Motor neuron (in vitro differentiated cells): ENCODE measurements at places on chromosomes 6 and 20.

- ATAC-seq, result no peak
Measured at GRCh38 chr6:157570752-157571151, 189.8 kb downstream of the ZDHHC14 start.

DNA sequence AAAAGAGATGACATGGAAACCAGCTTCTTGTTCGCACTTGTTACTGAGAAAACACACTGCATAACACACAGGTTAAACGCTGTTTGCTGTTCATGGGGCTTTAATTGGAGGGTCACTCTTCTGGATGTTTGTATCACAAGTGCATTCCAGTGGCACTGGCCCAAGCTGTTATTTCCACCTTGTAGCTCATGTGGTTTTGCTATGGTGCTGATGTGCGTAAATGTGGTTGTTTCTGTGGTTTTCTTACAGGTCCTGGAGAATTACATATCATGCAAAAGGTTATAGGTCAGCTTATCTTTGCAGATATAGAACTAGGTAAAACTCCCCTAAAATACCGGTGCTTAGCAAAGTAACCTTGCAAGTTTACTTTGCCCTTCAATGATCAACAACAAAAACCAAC, 89.3 kb upstream of the AHI1 start:
- ATAC-seq, result no peak

DNA sequence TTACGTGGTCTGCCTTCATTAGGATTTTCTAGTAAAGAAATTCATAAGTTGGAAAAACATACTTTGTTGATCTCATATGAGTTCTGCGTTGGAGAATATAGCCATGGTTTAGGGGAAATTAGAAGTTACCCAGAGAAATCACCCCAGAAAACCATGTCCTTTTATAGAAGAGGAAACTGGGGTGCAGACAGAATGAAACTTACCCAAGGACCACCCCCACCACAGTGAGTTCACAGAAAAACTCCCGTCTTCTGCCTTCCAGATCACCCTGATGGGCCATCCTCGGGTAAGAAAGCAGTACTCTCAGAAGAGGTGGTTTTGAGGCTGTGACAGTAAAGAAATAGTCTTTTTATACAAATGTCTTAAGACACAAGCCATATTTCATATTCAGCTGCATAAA, 25.1 kb upstream of the MAFB start:
- no peak for ATAC-seq

DNA sequence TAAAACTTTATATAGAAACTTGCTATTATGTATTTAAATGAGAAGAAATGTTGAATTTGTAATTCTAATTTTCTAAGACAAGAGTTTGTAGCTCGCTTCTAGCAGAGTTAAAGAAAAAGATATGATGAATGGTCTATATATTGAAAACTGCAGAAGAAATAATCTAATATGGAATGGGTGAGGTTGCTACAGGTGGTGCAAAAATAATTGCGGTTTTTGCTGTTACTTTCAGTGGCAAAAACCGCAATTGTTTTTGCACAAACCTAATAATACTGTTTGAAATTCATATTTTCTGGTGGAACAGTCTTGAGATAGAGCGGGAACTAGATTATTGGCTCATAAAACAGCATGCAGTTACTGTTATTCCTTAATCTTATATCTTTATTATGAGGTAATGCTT, 23.9 kb downstream of the EYA4 start:
- no peak for ATAC-seq

DNA sequence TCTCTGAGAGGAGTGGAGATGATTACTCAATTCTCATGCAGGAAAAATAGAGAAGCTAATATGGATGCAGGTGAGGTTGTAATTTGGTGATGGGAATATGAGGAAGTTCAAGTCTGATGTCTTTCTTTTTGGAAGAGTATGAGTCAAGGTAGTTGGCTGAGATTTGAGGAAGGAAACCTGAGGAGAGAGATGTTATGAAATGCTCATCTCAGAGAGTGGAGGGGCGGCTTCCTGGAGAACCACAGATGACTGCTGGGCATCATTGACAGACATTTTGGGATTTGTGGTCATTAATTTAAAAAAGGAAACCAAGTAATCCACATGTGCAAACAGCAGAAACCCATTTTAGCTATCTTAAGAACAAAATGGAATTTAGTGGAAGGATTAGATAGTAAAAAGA, 72.5 kb upstream of the UST start:
- ATAC-seq, result no peak

DNA sequence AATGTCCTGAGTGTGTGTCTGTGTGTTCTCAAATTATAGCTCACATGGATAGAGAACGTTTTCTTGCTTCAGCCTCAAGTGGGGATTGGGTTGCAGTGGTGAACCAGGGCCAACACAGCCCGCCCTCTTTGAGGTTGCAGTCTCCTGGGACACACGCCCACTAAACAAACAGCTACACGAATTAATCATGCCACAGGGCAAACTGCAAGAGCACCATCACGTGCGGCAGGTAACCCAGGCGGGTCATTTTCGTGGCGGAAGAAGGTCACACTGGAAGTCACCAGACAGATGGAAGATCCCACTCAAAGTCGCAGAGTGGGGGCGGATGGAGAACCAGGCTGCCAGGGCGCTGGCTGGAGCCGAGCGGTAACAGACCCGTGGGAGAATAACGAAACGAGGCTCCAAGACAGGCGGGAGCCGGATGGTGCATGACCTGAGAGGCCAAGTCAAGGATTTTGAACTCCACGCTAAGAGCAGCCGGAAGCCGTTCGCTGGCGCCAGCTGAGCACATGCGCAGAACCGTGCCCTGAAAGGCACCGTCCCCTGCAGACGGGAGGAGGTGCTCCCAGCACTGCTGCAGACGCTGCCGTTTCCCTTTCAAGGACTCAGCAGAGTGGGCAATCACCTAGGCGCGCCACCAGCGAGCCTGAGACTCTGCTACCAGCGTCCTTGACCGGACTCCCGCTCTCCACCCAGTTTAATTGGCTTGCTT, 10.7 kb downstream of the DLL1 start:
- ATAC-seq, result peak; percentile 29

DNA sequence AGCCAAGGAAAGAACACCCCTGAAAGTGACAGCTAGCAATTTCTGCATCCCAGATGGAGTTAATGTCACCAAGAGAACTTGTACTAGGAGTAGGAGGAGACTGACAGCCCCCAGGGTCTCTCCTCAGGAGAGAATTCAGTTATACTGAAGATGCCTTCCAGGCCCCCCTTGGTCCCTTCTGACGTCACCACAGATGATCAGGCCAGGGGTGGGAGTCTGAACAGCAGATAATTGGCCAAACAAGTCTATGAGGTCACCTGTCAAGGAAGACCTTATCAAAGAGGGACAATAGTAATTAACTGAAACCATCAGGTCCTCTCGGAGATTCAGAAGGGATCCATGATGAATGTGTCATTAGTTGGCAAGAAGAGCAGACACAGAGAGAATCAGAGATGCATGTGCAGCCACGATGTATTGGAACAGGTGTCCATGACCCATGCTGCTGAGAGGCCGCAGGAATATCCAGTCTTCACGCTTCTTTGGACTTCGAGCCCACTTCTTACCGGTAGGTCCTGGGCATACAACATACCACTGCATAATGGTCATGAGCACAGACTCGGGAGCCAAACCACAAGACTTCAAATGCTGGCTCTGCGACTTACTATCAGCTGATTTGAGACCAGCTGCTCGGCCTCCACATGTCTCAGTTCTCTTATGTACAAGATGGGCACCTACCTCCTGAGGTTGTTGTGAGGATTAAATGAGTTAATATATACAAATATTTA, 10.2 kb downstream of the TRIM10 start:
- no peak for ATAC-seq

DNA sequence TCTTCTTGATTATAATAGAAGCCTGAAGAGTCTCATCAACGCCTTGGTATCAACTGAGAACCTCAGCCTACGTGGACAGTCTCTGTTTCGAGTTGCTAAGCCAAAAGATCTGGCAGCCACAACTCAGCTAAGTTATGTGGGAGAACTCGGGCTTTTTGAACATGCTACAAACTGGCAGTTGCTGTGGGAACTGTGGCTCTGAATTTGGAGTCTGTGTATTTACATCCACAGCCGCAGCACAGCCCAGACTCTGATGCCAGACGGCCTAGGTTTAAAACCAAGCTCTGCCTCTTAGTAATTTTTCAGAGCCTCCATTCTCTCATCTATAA, 35.8 kb downstream of the RIPOR2 start:
- ATAC-seq, result peak; percentile 48

- no peak for ATAC-seq
Measured at GRCh38 chr6:157724138-157724820, 98.8 kb upstream of the SNX9 start.

DNA sequence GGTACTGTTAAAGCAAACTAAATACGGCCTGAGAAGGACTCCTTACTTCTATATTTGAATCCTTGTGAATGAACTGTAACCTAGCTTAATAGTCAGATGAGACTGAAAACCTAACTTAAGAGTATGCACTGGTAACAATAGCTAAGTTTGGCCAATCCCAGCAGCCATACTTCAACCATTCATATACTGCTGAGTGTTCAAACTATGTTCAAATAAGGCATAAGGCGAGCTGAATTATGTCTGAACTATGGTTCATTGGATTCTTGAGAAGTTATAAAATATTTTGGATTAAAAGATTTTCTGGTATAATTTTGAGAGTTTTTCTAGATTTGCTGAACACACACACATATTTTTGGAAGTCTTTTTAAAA, 2.2 kb downstream of the SMPDL3A start:
- no peak for ATAC-seq

GRCh38 chr6:72724545-72724944, 102.7 kb downstream of the KCNQ5 start:
- ATAC-seq, result no peak

GRCh38 chr6:150353445-150353844, 15.4 kb upstream of the IYD start:
- ATAC-seq, result no peak

DNA sequence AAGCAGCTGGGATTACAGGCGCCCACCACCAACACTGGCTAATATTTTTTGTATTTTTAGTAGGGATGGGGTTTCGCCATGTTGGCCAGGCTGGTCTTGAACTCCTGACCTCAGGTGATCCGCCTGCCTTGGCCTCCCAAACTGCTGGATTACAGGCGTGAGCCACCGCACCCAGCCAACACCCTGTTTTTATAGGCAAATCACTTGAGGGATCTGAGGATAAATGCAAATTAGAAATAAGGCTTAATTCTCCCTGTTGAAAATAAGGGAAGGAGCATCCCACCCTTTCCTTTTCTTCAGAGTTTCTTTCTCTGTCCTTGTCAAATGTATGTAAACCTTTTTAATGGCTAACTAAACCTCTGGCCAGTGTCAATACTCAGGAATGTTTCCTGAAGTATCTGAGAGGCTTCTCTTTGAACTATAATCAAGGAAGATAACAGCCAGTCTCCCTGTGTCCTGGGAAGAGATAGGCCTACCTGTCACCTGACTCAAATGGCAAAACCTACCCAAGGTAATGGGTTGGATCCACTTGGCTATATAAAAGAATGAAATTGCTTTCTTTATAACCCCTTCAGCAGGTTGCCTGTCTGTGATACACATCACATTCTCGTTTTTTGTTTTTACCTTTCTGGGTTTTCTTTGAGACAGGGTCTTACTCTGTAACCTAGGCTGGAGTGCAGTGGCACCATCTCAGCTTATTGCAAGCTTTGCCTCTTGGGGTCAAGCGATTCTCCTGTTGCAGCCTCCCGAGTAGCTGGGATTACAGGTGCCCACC, 64.5 kb upstream of the TNFAIP3 start:
- ATAC-seq, result no peak

GRCh38 chr20:52425253-52425652, 233.7 kb upstream of the ZFP64 start:
- ATAC-seq, result peak; percentile 18

- ATAC-seq, result no peak
Measured at GRCh38 chr20:43987531-43987930, 72.9 kb downstream of the TOX2 start.

DNA sequence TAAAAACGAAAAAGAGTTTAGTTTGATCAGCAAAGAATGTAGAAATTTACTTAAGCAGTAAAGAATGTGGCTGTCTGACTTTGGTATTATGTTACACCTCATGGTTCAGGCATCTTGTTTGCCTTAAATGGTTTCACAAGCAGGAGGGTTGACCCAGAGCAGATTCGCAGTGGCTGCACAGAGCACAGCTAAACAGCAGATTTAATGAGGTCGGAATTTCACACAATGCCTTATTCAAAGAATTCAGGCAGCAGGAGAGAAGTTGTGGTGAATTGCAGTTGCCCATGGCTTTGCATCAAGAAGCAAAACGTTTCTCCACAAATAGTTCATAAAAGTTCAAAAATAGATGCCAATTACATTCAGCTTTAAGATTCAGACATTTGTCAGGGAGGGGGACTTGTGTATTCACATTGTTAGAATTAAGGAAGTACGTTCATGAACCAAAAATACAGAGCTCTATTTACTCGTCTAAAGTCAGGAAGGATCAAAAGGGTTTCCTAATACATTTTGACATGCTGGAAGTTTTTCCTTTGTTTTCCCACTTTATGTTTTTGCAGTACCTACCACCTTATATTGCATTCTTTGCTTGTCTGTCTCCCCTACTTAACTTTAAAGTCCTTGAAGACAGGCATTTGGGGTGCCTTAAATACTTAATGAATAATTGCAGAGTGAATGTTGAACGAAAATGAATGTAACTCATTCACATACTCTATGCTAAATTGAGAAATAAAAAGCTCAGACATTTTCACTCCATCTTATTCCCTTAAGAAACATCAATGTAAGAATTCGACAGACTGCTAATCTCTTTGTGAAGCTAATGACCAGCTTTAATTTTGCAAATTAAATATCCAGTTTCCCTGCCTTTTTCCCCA, 1163.6 kb upstream of the CITED2 start:
- peak; percentile 98 for ATAC-seq
